ENCODE measurements at places on chromosomes 16 and 17.
A peak's percentile ranks its signal among the peaks of the same experiment; 100 is the strongest.

GRCh38 chr16:65619606-65620005, 497.7 kb upstream of the CDH11 start:
- DNase-seq = no peak

DNA sequence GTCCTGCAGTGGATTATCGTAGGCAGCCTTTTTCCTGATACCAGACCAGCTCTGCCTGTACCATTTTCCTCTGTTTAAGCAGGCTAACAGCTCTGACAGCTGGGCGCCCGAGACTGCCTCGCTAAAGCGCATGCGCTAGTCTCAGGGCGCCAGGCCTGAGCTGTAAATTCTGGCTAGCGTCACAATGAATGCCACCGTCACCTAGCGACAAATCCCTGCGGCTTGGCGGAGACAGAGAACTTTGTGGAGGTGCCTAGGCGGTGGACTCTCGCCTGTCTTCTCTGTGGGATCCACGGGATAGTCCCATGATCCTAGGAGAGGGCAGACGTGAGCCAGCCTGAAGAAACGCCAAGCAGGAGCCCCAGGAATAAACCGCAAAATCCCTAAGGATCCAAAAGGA, 573.9 kb downstream of the KCNJ18 start:
- DNase-seq = peak; percentile 23

- no peak for DNase-seq
Measured at GRCh38 chr17:37699285-37699973, 45.4 kb downstream of the HNF1B start.

GRCh38 chr17:44604768-44605485, 47.6 kb downstream of the FZD2 start:
- no peak for DNase-seq

- DNase-seq = no peak
Measured at GRCh38 chr16:77591347-77591746, 131.0 kb upstream of the NUDT7 start.

DNA sequence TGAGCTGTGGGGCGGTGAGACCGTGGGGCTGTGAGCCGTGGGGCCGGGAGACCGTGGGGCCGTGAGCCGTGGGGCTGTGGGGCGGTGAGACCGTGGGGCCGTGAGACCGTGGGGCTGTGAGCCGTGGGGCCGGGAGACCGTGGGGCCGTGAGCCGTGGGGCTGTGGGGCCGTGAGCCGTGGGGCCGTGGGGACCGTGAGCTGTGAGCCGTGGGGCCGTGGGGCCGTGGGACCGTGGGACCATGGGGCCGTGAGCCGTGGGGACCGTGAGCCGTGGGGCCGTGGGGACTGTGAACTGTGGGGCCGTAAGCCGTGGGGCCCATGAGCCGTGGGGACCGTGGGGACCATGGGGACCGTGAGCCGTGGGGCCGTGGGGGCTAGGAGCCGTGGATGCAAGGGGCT, 24.6 kb upstream of the PVALEF start:
- no peak for DNase-seq

- DNase-seq = no peak
Measured at GRCh38 chr16:79430191-79430678, 170.3 kb downstream of the MAF start.

DNA sequence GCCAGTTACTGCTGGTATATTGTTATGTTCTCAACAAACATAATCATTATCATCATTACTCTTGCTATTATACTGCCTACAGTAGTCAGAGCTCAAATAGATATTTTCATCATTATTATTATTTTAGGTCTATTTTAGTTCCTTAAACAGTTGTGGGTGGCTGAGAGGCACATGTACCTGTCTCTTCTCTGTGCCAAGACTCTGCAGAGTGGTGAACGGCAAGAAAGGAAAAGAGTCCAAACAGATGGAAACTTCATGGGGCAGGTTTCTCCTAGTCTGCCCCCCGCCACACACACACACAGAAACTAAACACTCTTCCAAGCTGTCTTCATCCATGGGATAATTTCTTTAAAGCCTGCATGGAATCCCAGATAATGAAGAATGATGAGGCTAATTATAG, 77.7 kb upstream of the CLEC3A start:
- DNase-seq = no peak

- no peak for DNase-seq
Measured at GRCh38 chr16:77711775-77712174, 10.5 kb upstream of the NUDT7 start.

DNA sequence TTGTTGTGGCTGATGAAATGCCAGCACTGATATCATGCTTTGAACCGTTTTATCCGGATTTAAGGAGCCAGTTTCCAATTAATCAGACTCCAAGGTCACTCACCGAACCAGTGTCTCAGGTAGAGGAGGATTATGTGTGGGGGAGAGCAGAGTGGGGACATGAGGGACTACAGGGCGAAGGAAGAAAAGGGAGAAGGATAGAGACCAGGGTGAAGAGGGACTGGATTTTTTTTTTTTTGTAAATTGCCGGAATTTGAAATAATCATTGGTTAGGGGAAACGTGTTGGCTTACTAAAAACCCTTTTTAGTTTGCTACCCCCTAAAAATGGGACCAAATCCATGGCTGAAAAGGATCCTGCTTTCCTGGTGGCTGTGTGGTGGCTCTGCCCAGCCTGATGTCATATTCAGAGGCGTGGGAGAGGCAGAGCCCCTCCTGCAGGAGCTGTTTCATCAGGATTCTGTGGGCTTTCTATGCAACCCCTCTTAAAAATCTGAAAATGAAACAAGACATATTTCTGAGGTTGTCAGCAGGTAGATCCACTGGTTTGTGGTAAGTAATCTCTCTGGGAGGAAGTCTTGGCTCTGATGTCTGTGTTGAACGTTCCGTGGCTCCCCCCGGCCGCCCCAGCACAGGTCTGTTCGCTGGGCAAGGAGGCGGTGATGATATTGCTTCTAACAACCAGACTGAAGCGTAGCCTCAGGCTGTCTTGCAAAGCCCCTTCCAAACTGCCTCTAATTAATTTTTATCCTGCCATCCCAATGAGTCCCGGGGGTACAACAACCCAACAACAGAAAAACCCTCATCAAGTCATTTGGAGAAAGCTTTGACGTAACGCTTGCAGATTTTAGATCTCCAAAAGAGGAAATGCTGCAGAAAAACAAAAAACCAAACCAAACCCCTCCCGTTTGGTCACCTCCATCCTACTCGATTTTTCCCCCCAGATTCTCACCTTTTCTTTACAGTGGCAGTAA, 143.0 kb upstream of the ZFHX3 start:
- DNase-seq = no peak

GRCh38 chr16:5665834-5666233, 568.2 kb upstream of the EEF2KMT start:
- no peak for DNase-seq

Data from NCI-H510A (cell line).